LoVo (cell line): ENCODE measurements at places on chromosomes 1 and 21.

DNA sequence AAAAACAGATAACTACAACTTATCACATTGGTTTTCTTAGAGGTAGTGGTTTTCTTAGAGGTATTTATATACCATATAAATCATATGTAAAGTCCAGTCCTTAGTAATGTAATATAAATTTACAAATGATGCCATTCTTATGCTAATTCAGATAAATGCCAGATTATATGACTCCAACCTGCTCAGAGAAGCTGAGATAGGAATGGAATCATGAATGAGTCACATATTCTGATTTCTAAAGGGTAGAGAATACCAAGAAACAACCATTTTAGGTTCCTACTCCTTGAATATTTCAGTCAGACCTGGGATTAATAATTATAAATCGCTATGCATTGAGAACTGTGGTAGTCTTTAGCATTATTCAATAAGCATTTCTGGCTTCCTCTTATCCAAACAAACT lies 760.1 kb upstream of the NEGR1 start:
- DNase-seq, result no peak

GRCh38 chr21:44477131-44477530 lies 21.8 kb downstream of the LRRC3 start:
- DNase-seq, result no peak

DNA sequence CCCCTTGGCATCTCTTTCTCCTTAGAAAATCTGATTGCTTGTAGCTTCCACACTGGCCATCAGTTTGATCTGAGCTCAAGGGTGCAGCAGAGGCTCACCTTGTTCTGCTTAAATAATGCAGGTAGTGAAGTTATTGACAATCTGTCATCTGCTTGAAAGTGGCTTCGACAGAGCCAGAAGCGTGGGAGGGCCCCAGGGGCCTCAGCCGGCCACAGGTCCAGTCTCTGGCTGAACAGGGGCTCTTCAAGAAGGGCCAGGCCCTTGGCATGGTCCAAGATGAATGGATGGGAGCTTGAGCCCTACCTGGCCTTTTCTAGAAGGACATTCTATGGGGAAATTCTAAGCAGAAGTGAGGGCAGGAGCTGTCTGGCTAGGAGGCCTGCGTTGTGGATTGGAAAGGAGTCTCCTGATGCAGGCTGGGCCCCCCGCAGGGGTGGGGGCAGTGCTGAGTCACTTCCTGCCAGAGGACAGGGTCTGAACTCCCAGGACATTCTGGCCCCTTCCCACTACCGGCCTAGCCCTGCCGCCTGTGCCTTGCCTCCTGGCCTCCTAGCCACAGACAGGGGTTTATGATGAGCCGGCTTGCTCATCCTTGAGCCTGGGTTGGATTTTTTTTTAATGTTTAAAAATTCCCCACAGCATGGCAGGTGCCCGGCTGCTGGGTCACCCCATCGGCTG lies 162.3 kb upstream of the VAMP3 start:
- no peak for DNase-seq

DNA sequence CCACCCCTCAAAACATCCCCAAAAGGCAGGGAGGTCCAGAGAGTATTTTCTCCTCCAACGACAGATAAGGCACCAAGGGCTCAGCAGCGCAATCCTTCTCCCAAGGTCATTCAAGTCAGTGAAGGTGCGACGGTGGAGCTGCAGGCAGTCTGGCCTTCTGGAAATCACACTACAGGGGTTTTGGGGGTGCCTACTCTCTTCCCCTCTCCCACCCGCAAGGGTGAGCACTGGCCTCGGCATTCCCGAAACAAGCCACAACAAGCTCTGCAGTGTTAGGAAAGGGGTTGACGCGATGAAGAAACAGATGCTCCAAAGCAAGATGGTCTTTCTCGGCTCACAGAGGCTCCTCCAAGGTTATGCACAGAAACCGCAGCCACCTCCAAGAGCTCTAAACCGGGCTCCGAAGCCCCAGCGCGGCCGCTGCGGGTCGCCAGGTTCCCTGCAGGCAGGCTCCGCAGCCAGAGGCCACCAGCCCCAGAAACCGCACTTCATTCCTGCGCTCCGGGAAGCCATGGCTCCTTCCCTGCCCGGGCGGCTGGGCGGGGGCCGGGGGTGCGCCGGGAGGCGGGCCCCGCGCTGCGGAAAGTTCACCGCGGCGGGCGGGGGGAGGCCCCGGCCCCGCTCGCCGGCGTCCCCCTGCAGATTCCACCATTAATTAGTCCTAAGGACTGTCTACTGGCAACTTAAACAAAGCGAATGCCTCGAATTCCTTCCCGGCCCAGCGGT lies 1.1 kb downstream of the LUZP1 start:
- DNase-seq, result peak; percentile 66

- no peak for DNase-seq
Measured at GRCh38 chr1:201424146-201424545, 2.6 kb upstream of the TNNI1 start.

DNA sequence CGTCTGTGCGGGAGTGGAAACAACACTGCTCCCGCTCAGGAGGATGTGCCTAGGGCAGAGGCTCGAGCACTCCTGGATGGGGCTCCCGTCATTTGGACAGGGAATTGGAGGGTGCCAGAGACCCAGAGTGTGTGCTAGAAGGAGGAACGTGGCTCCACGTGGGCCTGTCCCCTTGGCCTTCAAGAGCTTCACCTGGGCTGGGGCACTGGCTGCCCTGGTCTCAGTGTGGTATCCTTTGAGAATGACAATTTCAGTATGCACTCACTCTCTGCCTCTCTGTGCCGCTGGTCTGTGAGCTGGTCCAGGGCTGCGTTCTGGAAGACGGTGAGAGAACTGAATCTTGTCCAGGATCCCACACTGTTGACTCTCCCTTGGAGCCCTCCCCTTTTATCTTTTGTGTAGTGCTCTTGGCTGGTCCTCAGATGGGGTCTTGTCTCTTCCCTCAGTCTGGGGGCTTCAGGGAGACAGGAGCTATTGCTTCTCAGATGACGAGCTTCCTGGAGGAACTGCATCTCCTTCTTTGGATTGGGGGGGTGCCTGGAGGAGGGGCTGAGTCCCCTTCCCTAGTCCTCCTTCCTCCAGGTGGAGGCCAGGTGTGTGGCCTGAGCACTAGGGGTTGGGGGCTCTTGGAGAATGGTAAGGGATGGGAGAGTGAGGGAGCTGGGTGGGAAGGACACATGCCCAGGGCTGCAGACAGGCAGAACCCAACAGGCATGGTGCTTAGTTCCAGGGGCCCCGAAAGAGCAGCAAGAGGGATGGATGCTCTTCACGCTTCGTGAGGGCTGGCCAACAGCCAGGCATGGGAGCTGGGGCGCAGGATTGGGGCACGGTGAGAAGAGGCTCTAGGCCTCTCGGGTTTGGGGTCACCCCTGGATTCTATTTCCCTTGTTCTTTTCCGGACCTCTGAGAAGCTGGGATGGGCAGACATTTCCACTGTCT lies 14.8 kb upstream of the ETV3L start:
- DNase-seq, result no peak

GRCh38 chr1:47460040-47460439 lies 22.2 kb downstream of the FOXD2 start:
- DNase-seq, result no peak

DNA sequence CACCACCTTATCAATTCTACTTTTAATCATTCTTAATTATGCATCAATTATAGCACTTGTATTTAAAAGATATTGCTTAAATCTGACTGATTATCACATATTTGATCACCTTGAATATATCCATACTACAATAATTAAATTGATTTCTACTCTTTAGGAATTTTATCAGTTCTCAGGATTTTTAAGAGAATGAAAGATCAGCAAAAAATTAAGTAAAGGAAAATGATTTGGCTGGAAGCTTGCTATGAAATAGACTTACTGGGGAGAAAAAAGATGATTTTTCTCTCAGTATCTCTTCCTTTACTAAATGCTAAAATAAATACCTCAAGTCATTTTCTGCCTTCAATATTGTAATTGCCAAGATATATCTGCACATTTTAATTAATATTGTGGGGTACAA lies 848.6 kb downstream of the LTN1 start:
- DNase-seq, result no peak

- no peak for DNase-seq
Measured at GRCh38 chr1:94276988-94277434, 39.6 kb upstream of the ARHGAP29 start.

DNA sequence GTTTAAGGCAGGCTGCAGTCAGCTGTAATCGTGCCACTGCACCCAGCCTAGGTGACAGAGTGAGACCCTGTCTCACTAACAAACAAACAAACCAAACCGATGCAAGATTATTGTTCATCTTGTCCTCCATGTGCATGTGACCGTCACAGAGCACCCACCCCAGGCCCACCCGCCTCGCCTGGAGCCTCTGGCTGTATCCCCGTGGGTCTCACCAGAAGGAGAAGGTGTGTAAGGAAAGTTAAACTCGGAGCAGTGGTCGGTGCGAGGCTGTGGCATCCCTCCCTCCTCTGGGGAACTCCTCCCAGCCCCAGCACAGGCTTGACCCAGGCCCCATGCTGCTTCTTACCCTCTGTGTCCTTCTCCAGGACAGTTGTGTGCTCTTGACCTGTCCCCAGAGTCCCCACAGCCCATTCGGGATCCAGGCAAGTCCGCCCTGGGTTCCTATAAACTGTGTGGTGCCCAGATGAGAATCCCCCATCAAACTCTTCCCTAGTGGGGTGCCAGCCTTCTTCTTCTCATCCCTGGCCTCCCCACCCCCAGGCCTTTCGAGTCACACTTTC lies 318.4 kb downstream of the AJAP1 start:
- no peak for DNase-seq

DNA sequence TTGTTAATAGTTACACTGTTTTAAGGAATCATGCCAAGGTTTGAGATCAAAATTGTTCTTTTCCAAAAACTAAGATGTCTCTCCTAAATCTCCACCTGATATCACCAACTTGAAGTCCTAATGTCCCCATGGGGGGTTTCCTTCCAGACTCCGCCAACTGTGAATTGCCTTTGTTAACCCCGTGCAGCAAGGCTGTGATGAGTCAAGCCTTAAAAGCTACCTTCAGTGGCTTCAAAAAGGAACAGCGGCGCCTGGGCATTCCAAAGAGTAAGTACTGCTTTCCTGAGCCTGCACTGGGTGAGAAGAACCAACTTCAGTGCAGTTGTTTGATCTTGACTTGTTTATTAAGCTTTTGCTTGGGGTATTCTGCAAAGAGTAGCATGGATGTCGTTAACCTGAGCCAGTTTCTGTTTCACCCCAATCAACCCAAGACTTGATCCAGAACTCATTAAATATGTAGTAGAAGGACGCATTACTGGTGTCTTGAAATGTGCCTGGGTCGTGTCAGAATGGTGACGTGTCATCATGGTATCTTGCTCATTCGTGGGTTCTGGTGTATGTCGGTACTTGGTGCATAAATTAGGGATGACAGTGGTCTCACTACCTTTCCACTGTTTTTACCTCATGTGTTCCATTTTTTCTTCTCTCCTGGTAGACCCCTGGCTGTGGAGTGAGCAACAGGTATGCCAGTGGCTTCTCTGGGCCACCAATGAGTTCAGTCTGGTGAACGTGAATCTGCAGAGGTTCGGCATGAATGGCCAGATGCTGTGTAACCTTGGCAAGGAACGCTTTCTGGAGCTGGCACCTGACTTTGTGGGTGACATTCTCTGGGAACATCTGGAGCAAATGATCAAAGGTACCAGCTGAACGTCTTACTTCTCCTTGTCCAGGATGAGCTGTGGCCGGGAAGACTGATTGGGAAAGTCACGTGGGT lies 8.7 kb downstream of the ETS2 start:
- no peak for DNase-seq

DNA sequence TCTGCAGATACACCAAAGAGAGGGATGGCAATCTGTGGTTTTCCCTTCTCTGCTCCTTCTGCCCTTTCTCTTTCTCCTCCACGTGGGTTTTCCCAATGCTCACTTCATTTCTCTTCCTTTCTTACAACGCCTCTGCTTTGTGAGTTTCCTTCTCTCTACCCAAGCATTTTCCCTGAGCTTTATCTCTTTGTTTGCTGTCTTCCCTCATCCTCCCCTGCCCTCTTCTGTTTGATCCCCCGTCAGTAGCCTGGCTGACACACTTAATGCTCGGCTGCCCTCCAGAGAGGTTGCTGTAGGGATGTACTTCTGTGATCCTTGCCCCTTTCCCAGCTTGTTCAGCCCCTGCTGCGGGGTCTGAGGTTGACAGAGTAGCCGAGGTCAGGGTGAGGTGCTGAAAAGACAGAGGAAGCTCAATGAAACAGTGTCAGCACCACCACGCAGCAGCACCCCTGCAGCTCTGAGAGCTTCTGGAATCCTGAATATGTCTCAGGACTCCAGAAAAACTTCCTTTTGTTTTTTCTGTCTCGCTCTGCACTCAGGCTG lies 6.0 kb downstream of the EDARADD start:
- DNase-seq, result no peak

GRCh38 chr1:161816201-161816600 lies 50.1 kb downstream of the ATF6 start:
- DNase-seq, result no peak

DNA sequence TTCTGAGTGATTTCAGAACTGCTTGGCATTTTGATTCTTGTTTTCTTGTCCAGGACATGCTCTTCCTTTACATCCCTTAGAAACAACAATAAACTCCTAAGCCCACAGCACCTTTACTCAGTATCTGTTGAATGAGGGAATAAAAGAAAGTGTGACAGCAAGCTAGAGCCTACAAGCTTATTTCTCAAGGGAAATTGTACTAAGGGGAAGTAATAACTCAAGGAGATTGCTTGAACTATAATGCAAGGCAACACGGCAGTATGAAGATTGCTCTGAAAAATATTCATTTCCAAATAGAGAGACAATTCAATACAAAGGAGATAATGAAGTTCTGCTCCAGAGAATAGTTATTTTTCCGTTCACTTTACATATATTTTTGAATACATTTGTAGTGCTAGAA lies 6.5 kb downstream of the OR6P1 start:
- DNase-seq, result no peak

DNA sequence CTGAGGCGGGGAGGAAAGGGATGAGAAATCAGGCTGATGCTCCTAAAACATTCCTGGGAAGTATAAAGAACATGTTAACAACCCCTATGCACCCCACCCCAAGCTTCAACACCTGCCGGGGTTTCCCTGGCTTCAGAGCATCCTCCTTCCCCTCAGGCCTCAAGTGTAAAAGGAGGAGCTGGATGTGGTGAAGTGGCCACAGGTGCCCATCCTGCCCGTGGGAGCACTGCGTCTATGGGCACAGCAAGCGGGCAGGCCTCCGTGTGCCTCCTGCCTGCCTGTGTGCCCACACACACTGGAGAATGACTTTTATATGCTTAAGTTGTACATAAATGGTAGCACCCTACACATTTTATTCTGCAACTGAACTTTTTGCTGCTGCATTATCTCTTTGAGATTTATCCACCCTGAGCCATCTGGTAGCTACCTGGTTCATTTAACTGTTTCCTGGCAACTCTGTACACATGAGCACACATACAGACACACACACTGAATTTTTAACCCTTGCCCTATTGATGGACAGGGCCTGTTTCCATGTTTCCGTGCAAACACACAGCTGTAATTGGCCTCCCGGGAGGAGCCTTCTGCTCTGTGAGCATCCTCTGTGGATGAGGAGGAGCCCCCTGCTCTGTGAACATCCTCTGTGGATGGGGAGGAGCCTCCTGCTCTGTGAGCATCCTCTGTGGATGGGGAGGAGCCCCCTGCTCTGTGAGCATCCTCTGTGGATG lies 13.4 kb upstream of the FTCD start:
- no peak for DNase-seq

- no peak for DNase-seq
Measured at GRCh38 chr1:199308349-199308846, 669.6 kb downstream of the PTPRC start.
